A549 treated with Hydrocortisone at 1 μM for 4 hours (cell line): ENCODE measurements at places on chromosomes 12 and 14. TPM values are rescaled to one million over a fixed set of nuclear protein-coding genes. Genes with fewer than 3 reads are reported as not detected.

The OR6C1 gene
- not detected in 5 replicates for total RNA-seq

The SRRM4 gene
- not detected in 5 replicates for total RNA-seq

The OAS3 gene
- 18.4 to 27.6 TPM (median 23.5 TPM) in 5 replicates for total RNA-seq

The STXBP6 gene
- total RNA-seq = 1.9 to 2.6 TPM (median 2.0 TPM) in 5 replicates

The ITGA7 gene
- 1.3 to 2.2 TPM (median 1.7 TPM) in 5 replicates for total RNA-seq

The RHEBL1 gene
- 3.2 to 4.9 TPM (median 4.6 TPM) in 5 replicates for total RNA-seq

The RASAL1 gene
- total RNA-seq = 0.17 to 0.46 TPM (median 0.33 TPM) in 5 replicates

The OAS2 gene
- 0.11 to 0.22 TPM (median 0.15 TPM) in 5 replicates for total RNA-seq

The CLEC1A gene
- not detected in 5 replicates for total RNA-seq

The IFT43 gene
- total RNA-seq = 36.1 to 40.2 TPM (median 36.2 TPM) in 5 replicates

The SMOC1 gene
- 15.9 to 22.4 TPM (median 17.8 TPM) in 5 replicates for total RNA-seq

The MANSC4 gene
- total RNA-seq = not detected in 5 replicates

The TSHR gene
- not detected in 5 replicates for total RNA-seq

The TRPV4 gene
- total RNA-seq = 0.06 to 0.16 TPM (median 0.13 TPM) in 5 replicates

The B4GALNT3 gene
- total RNA-seq = 0.47 to 0.71 TPM (median 0.60 TPM) in 5 replicates

The FOXN4 gene
- 0.03 to 0.08 TPM (median 0.03 TPM) in 3 of 5 replicates, not detected in the others for total RNA-seq

The FAIM2 gene
- 0.02 TPM in 1 of 5 replicates, not detected in the others for total RNA-seq

The BEGAIN gene
- total RNA-seq = 5.4 to 7.0 TPM (median 5.8 TPM) in 5 replicates

The SLC17A8 gene
- 0.12 TPM in 1 of 5 replicates, not detected in the others for total RNA-seq

The CLEC4D gene
- not detected in 5 replicates for total RNA-seq

The MYF6 gene
- not detected in 5 replicates for total RNA-seq

The KLRC2 gene
- total RNA-seq = 1.4 to 2.2 TPM (median 1.7 TPM) in 5 replicates

The TMCC3 gene
- 0.90 to 1.9 TPM (median 1.6 TPM) in 5 replicates for total RNA-seq

The CRIP1 gene
- 1,531 to 1,939 TPM (median 1,820 TPM) in 5 replicates for total RNA-seq

The RIPK3 gene
- total RNA-seq = not detected in 5 replicates

The HPD gene
- total RNA-seq = 1.4 to 2.1 TPM (median 1.9 TPM) in 5 replicates

The AKAP6 gene
- 0.32 to 0.61 TPM (median 0.40 TPM) in 5 replicates for total RNA-seq

The GPRC5D gene
- not detected in 5 replicates for total RNA-seq

The IAPP gene
- not detected in 5 replicates for total RNA-seq

The MYG1 gene
- 67.3 to 96.7 TPM (median 92.1 TPM) in 5 replicates for total RNA-seq

The TEX52 gene
- total RNA-seq = not detected in 5 replicates

The AQP5 gene
- total RNA-seq = not detected in 5 replicates

The HOXC6 gene
- 3.8 to 4.8 TPM (median 4.7 TPM) in 5 replicates for total RNA-seq

The CLEC7A gene
- not detected in 5 replicates for total RNA-seq

The RAB15 gene
- total RNA-seq = 18.6 to 23.3 TPM (median 20.2 TPM) in 5 replicates

The PLA2G1B gene
- total RNA-seq = not detected in 5 replicates

The PTPRO gene
- 0.05 to 0.29 TPM (median 0.15 TPM) in 4 of 5 replicates, not detected in the other for total RNA-seq

The CCDC197 gene
- total RNA-seq = not detected in 5 replicates

The RNU4-1 gene
- 13.1 to 86.0 TPM in 2 of 5 replicates, not detected in the others for total RNA-seq

The RILPL2 gene
- total RNA-seq = 1.4 to 1.6 TPM (median 1.5 TPM) in 5 replicates

The CLEC14A gene
- not detected in 5 replicates for total RNA-seq

The DCP1B gene
- 7.1 to 8.9 TPM (median 7.6 TPM) in 5 replicates for total RNA-seq

The RFX4 gene
- total RNA-seq = 0.03 TPM in 1 of 5 replicates, not detected in the others

The GPR162 gene
- 0.28 to 0.51 TPM (median 0.38 TPM) in 5 replicates for total RNA-seq

The GTF2H3 gene
- 24.3 to 53.4 TPM (median 25.0 TPM) in 5 replicates for total RNA-seq

The TAS2R30 gene
- 0.05 to 0.06 TPM in 2 of 5 replicates, not detected in the others for total RNA-seq

The ZC2HC1C gene
- total RNA-seq = 4.5 to 5.6 TPM (median 4.7 TPM) in 5 replicates

The SENP1 gene
- total RNA-seq = 9.5 to 16.5 TPM (median 11.1 TPM) in 5 replicates

The DLGAP5 gene
- 24.4 to 41.4 TPM (median 29.0 TPM) in 5 replicates for total RNA-seq

The KRT79 gene
- total RNA-seq = 0.08 TPM in 1 of 5 replicates, not detected in the others

The TMPRSS12 gene
- not detected in 5 replicates for total RNA-seq
